ENCODE measurements at places on chromosomes 13 and 19. TPM values are rescaled to one million over a fixed set of nuclear protein-coding genes. Genes with fewer than 3 reads are reported as not detected.

GRCh38 chr19:7833225-7834099, 3.4 kb downstream of the EVI5L start:
- peak; percentile 75 for DNase-seq

DNA sequence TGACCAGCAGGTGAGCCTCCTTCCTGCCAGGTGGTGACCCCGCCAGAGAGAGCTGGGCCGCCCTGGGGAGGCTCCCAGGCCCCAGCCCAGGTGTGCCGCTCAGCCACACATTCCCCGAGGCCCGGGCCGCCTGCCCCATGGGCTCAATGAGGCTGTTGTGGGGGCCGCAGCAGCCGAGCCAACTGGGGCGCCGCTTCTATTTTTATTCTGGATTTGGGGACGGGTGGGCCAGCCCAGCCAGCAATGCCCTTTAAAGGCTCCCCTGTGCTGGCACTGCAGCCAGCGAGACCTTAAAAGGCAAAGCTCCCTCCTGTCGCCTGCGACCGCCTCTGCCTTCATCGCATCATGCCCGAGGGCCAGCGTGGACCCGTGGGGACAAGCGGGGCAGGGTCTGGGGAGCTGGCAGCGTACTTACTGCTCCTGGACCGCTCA, 17.7 kb upstream of the CRTC1 start:
- DNase-seq, result no peak

DNA sequence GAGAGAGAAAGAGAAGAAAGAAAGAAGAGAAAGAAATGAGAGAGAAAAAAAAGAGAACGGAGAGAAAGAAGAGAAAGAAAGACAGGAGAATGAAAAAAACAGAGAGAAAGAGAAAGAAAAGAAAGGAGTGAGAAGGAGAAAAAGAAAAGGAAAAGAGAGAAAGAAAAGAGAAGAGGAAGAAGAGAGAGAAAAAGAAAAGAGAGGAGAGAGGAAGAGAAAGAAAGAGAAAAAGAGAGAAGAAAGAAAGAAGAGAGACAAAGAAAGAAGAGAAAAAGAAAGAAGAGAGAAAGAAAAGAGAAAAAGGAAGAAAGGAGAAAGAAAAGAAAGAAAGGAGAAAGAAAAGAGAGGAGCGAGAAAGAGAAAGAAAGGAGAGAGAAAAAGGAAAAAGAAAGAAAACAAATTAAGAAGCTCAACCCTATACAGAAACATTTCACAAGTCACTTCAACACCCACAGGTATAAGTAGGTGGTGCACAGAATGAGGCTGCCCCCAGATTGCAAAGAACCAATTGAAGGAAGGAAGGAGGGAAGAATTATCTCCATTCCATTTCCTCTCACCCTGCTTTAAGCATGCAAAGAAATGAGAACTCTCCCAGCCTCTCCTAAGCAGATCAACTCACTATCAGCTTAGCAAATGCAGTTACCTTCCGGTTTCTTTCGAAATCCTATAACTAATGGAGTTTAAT, 98.8 kb upstream of the CACNA1A start:
- no peak for DNase-seq

DNA sequence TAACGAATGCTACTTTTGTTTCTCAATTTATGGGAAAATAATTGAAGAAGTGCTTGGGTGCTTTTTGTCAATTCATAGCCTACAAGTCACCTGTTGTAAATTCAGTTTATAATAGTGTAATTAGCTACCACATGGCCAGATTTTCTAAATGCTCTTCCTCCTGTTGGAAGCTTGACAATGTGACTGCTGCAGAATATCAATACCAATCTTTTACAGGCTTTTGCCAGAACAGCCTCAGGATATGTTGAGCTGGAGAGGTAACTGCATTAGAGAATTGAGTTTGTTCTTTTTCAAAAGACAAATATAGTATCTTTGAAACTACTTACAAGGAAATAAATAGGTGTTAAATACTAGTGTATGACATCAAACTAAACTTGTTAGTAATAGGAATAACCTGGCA, 277.8 kb downstream of the POU4F1 start:
- DNase-seq, result no peak

Gene FGF21
- total RNA-seq, result not detected

DNA sequence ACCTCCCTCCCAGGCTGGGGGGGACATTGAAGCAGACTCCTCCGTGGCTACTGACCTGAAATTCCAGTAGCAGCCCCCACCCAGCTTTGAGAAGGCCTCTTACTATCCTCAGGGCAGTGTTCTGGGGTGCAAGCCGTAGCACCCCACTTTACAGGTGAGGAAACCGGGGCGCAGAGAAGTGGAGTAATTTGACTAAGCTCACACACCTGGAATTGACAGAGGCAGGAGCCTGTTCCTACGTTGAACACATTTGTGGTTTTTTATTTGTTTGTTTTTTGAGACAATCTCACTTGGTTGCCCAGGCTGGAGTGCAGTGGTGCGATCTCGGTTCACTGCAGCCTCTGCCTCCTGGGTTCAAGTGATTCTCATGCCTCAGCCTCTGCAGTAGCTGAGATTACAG, 14.6 kb upstream of the S1PR4 start:
- no peak for DNase-seq

- no peak for DNase-seq
These were observed 3.6 kb downstream of the FAM187B start for GRCh38 chr19:35224681-35225571.

- no peak for DNase-seq
These were observed 36.3 kb downstream of the DACH1 start for GRCh38 chr13:71830736-71831135.

GRCh38 chr13:30873499-30873898, 32.6 kb upstream of the MEDAG start:
- DNase-seq, result no peak

DNA sequence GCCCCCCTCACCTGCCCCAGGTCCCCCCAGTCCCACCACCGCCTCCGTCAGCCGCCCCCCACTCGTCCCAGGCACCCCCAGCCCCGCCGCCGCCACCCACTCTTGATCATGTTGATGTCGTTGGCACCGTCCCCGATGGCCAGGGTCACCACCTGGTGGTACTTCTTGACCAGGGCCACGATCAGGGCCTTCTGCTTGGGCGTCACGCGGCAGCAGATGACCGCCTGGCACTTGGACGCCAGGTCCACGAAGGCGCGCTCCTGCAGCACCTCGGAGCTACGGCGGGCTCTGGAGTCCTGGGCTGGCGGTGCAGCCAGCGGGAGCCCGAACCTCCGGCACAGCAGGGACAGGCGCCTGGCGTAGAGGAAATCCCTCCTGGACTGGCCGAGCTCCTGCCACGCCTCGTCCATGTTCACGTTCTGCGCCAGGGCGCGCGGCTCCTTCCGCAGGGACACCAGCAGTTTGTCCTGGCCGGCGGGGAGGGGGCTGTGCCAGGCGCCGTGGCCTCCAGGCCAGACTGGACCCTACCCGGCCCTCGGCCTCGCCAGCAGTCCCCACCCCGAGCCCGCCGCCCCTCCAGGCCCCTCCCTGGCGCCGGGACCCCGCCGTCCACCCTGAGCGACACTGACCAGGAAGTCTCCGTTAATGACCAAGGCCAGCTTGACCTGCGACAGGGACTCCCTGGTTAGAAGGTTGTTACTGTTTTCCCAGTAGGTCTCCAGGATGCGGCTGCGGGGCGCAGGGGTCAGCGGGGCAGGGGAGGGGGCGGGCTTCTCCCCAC, 22.6 kb downstream of the ATP8B3 start:
- DNase-seq, result peak; percentile 67

DNA sequence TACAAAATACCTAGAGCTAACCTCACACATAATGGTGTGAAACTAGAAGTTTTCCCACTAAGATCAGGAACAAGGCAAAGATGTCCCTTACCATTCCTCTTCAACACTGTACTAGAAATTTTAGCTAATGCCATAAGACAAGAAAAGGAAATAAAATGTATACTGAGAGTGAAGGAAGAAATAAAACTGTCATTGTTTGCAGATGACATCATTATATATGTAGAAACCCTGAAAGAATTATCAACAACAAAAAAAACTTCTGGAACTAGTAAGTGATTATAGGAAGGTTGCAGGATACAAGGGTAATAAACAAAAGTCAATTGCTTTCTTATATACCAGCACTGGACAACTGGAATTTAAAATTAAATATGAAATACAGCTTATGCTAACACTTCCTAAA, 93.7 kb downstream of the TNFSF11 start:
- no peak for DNase-seq

GRCh38 chr13:20383058-20383457, 142.6 kb downstream of the CRYL1 start:
- no peak for DNase-seq

DNA sequence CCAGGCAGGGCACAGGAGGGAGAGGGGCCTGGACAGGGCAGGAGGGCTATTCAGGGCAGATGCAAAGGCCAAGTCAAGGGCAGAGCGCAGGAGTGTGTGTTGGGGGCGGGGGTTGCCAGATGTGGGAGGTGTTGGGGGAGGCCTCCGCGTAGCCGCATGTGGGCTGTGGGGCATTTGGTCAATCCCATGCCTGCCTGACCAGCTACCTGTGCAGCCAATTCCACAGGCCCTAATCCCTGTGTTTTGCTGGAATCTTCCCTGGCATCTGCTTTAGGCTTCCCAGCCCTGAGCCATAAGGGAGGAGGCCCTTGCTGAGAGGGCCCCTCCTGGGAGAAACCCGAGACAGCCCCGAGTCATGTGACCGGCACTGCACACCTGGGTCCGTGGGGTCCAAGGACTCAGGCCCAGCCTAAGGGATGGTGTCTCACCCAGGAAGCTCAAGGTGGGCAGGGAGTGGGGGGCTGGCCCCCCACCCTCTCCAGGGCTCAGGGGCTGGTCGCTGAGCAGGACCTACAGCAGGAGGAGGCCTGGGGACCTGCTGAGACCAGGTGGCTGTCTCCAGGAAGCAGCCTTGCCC, 20.3 kb downstream of the RFX1 start:
- DNase-seq, result no peak

Gene PEAK3
- total RNA-seq, result not detected

DNA sequence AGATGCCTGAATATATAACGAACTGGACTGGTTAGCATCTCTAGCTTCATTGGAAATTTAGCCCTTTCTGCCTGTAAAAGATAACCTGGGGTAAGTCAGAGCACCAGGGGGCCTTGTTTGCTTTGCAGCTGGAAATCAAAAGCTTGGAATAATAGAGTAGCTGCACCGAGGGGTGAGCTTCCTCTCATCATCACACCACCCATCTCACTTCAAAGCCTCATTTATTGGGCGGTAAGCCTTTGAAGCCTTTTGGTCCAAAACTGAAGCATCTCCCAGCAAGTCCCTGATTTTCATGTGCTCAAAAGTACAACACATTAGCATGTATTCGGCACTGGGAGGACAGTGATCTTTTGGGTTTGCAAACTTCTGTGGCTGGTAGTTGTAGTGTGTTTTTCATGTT, 405.1 kb downstream of the FOXO1 start:
- DNase-seq, result no peak

Gene IGFL2
- total RNA-seq, result not detected

DNA sequence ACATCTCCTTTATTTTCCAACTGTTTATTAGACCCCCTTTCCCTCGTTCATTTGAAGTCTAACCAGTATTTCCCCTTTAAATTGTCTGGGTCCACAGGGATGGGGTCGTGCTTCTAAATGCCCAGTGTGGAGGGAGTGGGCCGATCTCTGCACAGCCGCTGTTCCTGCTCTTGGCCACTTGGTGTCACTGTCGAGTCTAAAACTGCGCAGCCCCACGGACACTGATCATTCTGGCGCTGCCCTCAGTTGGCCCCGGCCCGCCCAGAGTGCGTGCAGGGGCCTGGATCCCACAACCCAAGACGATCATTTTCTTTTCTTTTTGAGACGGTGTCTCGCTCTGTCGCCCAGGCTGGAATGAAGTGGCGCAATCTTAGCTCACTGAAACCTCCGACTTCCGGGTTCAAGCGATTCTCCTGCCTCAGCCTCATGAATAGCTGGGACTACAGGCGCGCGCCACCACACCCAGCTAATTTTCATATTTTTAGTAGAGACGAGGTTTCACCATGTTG, 12.0 kb downstream of the WDR88 start:
- peak; percentile 67 for DNase-seq

- no peak for DNase-seq
These were observed 2.6 kb downstream of the VMAC start for GRCh38 chr19:5907241-5907640.

- no peak for DNase-seq
These were observed 40.9 kb downstream of the NLRP4 start for GRCh38 chr19:55877211-55877610.

- no peak for DNase-seq
These were observed 546.7 kb downstream of the SLITRK5 start for GRCh38 chr13:88217883-88218282.

- DNase-seq, result no peak
These were observed 238.3 kb downstream of the TEX29 start for GRCh38 chr13:111558700-111559088.

Gene CLDN10
- total RNA-seq, result not detected

- peak; percentile 86 for DNase-seq
These were observed 394.3 kb downstream of the FOXO1 start for GRCh38 chr13:40271931-40272775.

Gene FUT2
- total RNA-seq, result not detected

DNA sequence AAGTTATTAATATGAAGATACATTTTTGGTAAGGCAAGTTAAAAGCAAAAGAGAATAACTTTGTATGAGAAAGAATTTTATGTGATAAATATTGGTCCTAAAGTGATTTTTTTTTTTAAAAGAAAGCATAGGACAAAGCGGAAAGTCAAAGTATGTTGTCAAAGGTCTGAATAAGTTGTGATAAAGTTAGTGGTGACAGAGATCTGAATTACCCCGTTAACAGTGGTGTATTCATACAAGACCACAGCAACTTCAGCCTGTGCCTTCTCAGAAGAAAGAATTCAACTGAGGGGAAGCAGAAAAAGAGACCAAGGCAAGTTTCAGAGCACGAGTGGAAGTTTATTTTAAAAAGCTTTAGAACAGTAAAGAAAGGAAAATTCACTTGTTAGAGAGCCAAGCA, 19.0 kb upstream of the ZNF566 start:
- no peak for DNase-seq

GRCh38 chr19:46984077-46985010, 35.3 kb upstream of the NPAS1 start:
- DNase-seq, result no peak

- peak; percentile 56 for DNase-seq
These were observed 4.3 kb downstream of the HPN start for GRCh38 chr19:35045667-35046300.

GRCh38 chr19:16851031-16851712, 22.0 kb downstream of the SIN3B start:
- DNase-seq, result peak; percentile 53

DNA sequence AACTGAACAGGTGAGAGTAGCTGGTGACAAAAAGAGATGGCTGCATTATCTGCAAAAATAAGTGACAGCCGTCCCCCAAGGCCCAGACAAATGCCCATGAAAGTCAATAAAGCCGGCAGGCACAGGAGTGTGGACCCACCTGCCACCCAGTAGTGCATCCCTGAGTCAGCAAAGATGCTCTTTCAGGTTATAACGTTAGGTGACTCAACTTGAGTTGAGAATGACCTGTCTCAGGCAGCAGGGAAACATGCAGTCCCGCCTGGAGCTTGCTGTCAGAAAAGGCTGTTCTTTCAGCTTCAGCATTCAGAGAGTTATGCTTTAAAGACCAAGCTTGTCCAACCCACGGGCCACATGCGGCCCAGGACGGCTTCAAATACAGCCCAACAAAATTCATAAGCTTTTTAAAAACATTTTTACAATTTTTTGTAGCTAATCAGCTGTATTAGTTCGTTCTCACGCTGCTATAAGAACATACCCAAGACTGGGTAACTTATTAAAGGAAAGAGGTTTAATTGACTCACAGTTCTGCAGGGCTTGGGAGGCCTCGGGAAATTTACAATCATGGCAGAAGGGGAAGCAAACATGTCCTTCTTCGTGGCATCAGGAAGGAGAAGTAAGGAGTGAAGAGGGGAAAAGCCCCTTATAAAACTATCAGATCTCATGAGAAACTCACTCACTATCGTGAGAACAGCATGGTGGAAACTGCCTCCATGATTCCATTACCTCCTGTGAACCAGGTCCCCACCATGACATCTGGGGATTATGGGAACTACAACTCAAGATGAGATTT, 110.4 kb downstream of the RAB20 start:
- no peak for DNase-seq

Gene TUBB4A
- 0.17 TPM for total RNA-seq

Gene LRRC63
- not detected for total RNA-seq
